Activated CD4-positive, alpha-beta T cell treated with anti-CD3 and anti-CD28 coated beads, Interleukin-2, amount 50 U/mL, for 1 hour (primary cell): ENCODE measurements at places on chromosomes 6 and 20.
A peak's percentile ranks its signal among the peaks of the same experiment; 100 is the strongest.

GRCh38 chr6:121767211-121767610, 331.8 kb downstream of the GJA1 start:
- no peak for DNase-seq

- no peak for DNase-seq
Measured at GRCh38 chr6:108896111-108896661, 48.0 kb downstream of the ARMC2 start.

DNA sequence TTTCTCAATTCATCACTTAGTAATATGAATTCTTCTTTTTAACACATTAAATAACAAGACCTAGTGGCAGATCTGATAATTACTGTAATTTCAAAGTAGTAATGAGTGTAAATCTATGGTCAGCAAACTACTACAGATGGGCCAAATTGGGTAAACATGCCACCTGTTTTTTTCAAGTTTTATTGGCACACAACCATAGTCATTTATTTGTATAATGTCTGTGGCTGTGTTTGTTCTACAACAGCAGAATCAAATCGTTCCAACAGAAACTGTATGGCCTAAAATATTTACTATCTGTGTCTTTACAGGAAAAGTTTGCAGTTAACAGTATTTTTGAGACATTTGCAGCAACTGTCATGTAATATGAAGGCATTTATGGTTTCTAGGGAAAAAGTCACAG, 86.1 kb upstream of the EYA2 start:
- DNase-seq, result no peak

DNA sequence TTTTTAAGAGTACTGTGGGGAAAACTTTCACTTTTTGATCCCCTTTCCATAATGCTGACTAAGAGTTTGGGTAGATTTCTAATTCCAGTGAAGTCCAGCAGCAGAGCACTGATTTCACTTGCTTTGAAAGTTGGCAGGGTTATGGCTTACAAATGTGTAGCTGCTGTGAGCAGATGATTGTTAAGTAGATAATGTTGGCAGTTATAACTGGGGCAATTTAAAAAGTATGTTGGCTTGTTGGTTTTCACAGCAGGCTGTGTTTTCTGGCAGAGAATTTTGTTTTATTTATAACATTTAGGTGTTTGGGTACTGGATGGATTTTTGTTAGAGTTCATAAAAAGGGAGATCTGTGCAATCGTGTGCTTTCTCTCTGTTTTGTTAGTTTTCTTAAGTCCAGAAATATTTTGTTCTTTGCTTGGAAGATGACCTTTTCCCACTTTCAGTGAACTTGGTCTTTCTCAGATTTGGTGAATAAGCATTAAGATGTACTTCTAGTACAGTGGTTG, 31.4 kb downstream of the AFDN start:
- no peak for DNase-seq

- DNase-seq, result no peak
Measured at GRCh38 chr6:54525731-54526130, 217.5 kb downstream of the TINAG start.

- no peak for DNase-seq
Measured at GRCh38 chr6:38912378-38912777, 136.2 kb upstream of the GLP1R start.

GRCh38 chr6:146189131-146189530, 160.3 kb downstream of the GRM1 start:
- DNase-seq, result no peak

- DNase-seq, result no peak
Measured at GRCh38 chr20:12581644-12582289, 427.0 kb upstream of the SPTLC3 start.

DNA sequence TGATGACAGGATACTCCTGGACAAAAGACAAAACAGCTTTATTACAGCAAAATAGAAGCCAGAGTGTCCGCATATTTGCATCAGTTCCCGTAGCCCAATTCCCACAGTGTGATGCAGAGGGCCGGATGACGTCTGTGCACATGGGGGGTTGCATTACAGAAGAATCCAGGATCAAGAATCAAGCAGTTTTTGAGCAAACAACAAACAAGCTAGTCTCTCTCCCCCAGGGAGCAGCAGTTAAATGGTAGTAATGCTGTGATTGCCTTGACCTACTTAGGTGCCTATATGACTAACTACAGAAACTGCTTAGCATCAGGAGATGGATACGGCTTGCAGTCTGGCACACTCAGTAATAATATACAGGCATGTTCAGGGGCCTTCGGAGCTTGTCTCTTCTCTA, 3.2 kb upstream of the SDHAF4 start:
- DNase-seq, result no peak

GRCh38 chr6:5461365-5461764, 200.1 kb downstream of the FARS2 start:
- no peak for DNase-seq

DNA sequence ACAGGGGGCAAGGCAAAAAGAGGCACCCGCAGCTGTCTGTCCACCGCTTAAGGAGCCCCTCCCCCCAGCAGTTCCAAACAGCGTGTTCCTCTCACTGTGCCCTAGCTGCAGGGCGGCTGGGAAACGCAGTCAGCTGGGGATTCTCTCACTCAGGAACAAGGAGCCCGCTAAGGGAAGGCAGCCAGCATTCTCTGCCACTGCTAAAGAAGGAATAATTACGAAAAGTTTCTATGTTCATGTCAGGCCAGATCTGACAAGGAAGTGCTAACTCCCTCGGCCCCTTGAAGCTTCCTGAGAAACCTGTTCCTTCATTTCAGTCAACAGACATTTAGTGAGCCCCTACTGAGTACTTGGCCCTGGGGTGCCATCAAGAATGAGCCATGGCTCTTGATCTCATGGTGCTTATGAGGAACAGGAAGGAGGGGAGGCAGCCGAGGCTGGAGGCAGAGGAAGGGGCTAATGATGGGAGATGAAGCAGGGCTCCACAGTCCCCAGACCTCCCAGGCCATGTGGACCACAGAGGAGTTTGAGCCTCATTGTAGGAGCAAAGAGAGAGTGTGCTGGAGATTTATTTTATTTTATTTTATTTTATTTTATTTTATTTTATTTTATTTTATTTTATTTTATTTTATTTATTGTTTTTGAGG, 101.7 kb upstream of the PMEPA1 start:
- DNase-seq, result no peak

DNA sequence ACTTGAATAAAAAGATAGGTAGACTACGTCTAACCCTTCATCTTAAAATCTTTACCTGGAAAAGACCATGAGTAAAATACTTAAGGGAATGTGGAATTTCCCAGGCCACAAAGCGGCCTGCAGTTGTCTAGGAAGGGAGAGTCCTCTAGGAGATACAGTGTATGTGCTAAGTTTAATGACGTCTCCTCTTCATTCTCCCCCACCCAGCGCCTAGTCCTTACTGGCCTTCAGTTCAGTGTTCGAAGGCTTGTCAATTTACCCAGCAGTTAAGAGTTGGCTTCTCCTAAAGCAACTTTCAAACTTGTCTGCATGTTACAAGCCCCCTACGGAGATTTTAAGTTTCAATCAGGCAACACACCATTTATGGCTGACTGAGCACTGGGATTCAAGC, 35.2 kb downstream of the HFE start:
- no peak for DNase-seq

- no peak for DNase-seq
Measured at GRCh38 chr20:45340236-45340847, 7.9 kb downstream of the SDC4 start.

DNA sequence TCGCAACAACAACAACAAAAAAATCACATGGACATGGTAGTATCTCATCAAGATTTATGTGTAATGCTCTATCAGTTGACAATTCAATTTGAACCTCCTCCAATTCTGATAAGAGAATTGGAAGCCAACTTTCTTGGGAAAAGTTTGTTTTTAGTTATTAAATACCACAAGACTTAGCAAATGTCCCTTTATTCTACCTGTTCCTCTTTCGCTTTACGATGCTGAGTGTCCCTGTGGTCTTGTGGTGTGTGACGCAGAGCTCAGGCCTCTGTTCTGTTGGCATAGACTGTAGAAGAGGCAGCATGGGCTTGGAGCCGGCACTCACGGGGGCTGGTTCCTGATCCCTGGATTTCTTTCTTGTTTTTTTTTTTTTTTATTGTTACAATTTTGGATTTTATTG, 76.7 kb downstream of the PSMB1 start:
- DNase-seq, result no peak

DNA sequence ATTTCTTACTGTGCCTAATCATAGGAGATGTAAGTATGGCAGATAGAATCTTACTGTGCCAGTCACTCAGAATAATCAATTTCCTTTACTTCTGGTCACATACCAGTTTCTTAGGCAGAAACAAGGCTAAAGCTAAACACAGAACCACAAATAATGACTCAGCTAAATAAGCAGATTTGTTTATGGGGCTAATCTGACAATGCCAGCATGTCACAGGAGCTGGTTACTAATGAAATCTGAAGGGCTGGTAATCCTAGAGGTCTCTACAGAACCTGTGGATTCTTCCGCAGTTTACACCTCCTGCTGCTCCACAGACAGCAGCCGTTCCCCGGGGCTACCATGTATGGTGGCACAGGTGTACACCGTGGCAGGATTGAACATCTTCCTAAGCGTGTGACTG, 80.8 kb downstream of the LYRM4 start:
- DNase-seq, result no peak

- DNase-seq, result no peak
Measured at GRCh38 chr6:71967436-71967835, 81.1 kb downstream of the RIMS1 start.

- no peak for DNase-seq
Measured at GRCh38 chr20:42594659-42595058, 595.0 kb downstream of the PTPRT start.

DNA sequence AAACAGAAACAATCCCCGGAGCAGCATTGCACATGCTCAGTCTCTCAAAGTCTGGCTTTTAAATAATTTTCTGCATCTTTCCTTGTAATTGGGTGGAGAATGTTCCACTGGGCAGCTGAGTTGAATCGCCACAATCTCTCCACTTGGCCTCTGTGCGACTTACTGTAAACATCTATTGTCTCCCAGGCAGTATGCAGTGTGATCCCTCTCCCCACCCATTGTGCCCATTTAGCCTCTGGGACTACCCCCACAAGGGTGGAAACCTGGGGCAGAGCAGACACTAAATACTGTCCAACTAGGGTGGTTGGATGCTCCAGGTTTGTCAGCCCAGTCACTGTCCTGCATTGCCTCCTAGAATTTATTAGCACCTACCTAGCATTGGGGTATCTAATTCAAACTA, 96.2 kb downstream of the JARID2 start:
- no peak for DNase-seq

DNA sequence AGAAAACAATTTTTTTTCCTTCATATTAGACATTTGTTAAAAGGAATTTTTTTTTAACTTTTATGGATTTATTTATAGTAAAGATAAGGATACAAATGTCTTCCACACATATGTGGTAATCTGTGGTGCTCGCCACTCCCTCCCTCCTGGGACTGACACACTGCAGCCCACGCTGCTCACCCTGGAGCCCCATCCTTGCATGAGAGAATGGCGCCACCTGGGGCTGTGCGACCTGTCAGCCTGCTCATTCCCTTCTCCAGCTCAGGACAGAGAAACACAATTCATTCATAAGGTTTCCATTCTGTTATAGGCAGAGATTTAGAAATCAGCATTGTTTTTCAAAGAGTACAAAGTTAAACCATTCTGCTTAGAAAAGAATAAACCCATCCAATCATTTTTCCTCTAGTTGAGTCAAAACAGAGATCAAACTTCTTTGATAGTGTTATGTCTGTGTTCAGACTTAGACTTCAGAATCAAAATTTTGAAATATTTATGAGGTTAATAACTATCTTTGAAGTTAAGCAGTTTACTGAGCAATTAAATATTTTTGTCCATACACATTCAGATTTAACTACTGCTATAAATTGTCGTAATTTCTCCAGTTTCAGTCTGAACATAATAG, 42.8 kb upstream of the DYNLRB1 start:
- DNase-seq, result peak; percentile 23

DNA sequence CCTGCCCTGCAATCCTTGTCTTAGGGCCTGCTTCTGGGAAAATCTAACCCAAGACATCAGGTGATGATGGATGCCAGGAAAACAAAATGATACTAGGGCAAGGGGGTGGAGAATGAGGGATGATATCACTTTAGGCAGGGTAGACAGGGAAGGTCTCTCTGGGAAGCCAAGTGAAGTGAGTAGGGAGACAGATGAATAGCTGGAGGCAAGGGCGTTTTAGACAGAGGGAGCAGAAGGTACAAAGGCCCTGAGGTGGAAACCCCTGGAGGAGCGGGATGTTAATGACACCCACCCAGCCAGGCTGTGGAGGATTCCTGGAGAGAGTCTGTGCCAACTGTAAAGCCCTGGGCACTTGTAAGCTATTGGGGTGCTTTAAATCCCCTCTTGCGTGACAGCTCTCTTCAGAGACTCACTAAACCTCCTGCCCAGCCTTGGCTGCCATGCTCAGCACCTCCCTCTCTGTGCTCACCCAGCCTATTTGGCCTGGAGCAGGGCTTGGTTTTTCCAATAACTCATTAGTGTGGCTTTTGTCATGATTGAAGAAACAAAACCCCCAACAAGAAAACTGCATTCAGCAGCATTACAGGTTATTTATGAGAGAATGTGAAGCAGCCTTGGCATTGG, 12.4 kb upstream of the MDGA1 start:
- DNase-seq, result no peak

DNA sequence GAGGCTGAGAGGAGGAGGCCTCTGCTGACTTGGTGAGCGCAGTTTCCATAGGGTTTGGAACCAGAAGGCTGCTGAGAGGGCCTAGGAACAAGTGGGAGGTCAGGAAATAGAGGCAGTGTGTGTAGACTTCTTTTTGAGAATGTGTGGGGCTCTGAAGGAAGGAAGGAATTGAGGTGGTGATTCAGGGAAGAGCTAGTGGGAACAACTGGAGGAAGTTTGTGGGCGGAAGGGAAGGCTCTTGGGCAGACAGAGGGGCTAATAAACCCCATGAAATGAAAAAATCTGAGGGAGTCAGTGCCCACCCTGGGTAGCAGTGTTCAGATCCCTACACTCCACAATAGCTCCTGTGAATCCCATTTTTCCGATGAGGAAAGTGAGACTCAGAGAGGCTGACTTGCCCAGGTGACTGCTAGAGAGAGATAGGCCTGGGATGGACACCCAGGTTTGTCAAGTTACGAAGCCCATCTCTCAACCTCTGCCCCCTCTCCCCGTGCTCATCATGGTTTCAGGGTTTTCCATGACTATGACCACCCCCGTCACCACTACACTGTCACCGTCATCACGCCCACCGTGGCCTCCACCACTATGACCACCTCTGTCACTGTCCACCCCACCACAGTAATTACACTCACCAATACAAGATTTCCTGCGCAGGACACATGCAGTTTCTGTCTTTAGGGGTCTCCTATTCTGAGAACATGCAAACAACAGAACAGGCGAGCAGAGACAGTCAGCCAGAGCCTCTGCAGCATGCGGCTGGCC, 106.4 kb downstream of the MRPL14 start:
- DNase-seq, result no peak

- no peak for DNase-seq
Measured at GRCh38 chr6:36355819-36356218, 19.1 kb upstream of the BNIP5 start.

- no peak for DNase-seq
Measured at GRCh38 chr6:113392551-113393055, 464.5 kb upstream of the MARCKS start.

- no peak for DNase-seq
Measured at GRCh38 chr20:48990467-48990866, 55.6 kb upstream of the CSE1L start.
